ENCODE measurements at places on chromosomes 6 and 20.

- no peak for DNase-seq
Measured at GRCh38 chr20:61609461-61609860, 357.4 kb downstream of the CDH4 start.

DNA sequence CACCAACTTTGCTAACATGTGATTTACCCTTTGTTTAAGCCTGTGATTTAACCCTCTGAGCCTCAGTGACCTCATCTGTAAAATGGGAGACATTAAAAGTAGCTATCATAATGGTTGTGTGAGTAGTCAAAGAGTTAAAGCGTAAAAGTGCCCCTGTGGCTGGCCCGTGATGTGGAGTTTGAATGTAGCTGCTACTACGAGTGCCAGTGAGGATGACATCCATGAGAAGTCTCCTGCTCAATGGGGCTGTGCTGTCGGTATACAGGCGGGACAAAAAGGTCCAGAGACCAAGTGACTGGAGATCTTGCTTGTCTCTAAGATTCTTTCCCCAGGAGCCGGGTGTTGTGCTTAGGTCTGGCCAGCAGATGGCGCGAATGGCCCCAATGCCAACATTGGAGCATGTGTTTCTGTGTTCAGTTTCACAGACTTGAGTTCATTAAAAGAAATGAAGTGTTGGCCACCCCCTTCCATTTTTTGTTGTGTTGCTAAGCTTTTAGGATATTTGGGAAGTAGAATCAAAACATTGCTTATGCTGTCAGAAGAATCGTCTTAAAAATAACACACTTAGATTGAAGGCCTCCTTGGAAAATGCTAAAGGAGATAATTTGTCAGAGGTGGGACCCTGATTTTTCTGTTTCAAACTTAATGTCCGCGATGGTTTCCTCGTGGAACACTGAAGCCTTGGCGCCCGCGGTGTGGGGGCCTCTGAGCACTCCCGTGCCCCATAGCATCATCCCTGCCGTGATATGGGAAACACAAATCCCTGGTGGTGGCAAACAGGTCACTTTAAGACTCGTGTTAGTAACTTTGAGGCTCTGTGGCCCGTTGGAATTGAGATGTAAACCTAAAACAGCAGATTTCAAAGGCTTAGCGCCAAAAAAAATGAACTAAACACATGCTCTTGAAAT is 9.3 kb upstream of the RBM38 start:
- DNase-seq, result peak; percentile 16

DNA sequence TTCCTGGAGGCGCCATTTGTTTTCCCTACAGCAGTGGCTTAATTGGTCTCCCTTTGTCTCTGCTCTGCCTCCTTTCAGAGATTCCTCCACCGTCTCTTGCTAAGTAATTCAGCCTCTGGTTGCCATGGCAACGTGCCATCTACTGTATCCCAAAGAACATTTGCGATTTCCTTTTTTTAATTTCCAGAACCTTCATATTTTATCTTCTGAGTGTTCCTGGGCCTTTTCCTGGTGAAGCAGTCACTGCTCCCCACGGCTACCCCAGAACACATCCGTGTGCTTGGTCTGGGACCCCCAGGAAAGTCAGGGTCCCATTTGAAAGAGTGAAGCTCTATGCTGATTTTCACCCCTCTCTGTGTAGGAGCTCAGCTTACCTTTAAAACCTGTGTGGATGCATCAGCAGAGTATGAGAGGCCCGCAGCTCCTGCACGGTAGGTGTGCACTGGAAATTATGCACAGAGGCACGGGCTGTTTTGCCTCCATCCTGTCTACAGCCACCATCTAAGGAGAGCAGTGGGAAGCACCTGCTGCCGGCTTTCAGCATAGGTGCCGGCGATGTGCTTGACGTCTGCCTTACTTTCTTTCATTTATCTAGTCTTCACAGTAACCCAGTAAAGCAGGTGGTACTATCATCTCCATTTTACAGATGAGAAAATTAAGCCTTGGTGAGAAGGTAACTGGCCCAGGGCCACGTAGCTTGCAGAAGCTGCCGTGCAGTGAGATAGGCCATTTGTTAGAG is 122.8 kb downstream of the SYCP2 start:
- DNase-seq, result no peak

DNA sequence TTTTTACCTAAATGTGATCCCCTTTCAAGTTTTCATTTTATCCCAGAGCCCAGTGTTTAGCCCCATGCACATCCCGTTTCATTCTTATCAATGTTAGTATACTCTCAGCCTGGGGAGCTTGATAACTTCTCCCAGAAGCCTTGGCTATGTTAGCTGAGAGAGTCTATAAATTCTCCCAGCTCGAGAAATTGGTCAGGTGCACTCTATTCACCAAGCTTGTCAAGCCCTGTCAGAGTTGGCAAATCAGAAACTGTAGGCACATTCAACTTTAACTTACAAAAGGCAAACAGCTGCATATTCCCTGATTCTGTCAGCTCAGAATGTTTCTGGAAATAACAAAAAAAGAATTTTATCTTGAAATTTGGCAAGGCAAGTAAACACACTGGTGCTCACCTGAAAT is 62.2 kb upstream of the IMPG1 start:
- DNase-seq, result no peak

GRCh38 chr6:11989386-11989785 is 22.7 kb upstream of the HIVEP1 start:
- DNase-seq, result peak; percentile 58

GRCh38 chr6:123009059-123009458 is 13.0 kb downstream of the CLVS2 start:
- no peak for DNase-seq

- DNase-seq, result no peak
Measured at GRCh38 chr6:113626475-113626874, 230.7 kb upstream of the MARCKS start.

DNA sequence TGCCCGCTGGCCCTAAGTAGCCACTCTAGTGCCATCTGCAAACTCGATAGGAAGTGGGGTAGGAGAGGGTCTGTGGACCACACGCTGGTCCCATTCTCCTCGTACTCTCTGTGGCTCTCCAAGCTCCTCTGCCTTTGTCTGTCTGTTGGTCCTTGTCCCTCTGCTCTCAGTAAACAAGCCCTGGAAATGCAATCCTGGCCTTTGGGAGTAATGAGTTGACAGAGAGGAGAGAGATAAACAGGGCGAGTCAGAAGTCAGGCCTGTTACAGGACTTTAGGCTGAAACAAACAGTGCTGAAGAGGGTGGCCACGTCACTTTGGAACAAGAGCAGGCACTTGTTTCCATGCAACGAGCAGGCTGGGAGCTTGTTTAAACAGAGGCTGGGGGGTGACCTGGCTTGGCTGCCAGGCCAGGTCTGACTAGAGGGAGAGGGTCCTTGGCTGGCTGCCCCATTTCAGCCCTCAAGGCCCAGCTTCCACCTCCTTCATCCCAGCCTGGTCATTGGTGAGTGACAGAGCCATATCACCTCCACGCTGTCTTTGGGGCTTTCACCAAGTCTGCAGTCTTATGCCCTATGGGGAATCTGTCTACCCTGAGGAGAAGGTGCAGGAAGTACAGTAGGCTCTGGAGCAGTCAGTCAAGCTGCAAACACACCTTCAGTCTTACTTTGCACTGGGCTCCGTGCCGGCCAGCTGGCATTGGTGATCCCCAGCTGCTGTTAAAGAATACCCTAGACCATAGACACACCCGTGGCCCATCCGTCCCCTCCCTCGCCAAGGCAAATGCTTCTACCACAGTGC is 22.6 kb downstream of the FOXP4 start:
- no peak for DNase-seq

DNA sequence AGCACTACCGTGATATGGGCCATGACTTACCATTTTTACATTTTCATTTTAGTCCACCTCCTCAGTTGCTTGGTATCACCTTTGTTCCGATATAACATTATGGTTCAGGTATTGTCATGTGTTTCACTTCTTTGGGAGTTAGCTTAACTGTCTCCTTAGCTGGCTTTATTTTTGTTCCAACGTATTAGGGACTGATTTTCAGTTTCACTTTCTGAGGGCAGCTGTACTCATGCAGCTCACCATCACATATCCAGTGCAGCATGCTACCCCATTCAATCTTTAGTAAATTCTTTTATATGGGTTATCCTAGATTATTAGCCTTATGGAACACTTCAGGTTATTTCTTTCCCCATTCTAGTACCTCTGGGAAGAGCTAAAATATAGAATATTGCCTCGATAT is 362.2 kb upstream of the IRAK1BP1 start:
- no peak for DNase-seq

GRCh38 chr6:157990321-157991066 is 8.8 kb downstream of the SYNJ2 start:
- DNase-seq, result no peak

DNA sequence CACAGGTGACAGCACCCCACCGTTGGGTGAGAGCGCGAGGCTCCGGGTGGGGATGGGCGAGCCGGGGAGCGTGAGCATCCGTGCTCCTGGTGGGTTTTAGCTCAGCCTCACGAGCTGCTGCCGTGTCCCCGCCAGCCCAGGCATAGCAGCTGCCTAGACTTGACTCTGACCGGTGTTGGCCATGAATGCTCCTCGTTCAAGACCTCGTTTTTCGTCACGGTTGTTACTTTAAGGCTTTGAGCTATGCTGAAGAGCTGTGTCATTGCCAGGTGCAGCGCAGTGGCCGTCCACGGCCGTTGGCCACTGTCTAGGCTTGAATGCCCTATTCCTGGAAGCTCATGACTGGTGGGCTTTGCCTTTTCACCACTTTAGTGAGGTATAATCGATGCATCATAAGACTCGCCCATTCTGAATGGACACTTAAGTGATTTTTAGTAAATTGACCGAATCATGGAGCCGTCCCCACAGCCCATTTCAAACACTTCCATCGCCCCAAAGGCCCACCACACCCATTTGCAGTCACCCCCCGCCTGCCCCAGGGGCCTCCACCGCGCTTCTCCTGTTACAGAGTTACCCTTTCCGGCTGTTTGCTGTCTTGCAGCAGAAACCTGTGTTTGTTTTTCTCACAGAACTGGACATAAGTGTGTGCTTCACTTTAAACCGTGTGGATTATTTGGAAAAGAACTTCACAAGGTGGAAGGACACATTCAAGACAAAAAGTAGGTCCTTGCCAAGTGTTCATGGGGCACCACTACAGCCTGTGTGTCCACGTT is 21.4 kb upstream of the ADRM1 start:
- no peak for DNase-seq

DNA sequence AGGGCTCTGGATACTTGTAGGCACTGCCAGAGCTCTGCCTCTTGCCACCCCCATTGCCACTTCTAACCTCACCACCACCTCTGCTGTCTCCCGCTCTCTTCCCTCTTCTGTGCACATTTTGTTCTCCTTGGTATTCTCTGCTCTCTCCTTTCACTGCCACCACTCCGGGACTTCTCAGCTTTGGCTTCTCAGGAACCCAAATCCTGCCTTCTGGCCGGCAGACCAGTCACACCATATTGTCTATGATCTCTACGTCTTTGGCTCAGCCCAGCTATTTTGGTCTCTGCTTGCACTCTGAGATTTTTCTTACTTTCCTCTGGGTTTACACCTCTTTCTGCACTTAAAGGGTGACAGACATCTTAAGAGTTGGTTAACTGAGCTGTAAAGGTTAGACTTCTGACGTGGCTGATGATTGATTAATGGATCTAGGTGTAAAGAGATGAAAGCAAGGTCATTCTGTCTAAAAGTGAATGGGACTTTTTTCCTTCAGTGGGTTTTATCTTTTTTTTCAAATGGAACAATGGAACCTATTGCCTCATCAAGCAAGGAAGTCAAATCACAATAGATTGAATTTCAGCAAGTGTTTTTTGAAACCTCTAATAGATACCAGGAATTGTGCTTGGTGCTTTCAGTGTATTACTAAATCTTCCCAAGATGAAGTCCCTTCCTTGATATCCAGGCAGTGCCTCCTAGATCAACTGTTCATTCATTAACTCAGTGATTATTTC is 13.8 kb downstream of the MMP24 start:
- no peak for DNase-seq

GRCh38 chr20:61760321-61760720 is 305.4 kb downstream of the TAF4 start:
- no peak for DNase-seq

DNA sequence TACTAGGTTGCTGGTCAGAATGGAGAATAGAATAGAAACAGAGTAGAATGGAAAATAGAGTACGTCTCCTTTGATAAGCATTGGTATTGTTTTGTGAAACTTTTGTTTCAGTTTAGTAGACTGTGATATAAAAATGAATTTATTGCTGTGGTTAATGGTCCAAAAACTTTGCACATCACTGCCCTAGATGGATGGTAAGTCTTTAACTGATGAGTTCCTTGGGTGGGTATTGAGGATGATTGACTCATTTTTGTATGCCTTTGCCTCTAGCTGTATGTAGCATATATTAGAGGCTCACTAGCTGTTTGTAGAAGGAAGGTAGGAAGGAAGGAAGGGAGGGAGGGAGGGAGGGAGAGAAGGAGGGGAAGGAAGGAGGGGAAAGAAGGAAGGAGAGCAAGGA is 48.3 kb downstream of the ZDHHC14 start:
- no peak for DNase-seq

Data from astrocyte (in vitro differentiated cells and primary cell).